ENCODE measurements at places on chromosomes 16 and 17.

DNA sequence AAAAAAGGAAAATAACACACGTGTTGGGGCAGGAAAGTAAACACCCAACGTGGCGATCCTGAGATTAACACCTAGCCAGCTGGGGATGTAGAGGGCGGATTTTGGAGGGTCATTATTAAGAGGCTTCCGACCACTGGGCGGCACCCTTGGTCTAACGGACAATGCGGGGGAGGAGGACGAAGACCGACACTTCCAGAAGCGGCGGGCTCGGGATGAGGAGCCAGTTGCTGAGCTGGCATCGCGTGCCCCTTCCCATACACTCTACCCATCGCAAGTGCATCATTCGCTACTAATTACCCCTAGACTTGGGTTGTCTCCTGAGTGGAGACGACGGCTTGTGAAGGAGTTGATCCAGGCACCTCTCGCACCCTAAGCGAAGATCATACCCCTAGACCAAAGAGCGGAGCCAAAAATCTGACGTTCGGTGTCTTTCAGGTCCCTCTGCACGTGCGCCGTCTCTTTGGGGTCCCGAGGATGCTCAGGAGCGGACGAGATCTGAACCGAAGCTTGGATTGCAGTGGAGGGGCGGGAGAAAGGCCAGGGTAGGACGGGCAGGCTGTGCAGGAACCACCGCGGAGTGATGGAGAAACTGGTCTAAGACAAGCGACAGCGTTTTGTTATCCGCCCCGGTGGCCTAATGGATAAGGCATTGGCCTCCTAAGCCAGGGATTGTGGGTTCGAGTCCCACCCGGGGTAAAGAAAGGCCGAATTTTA, 17.6 kb downstream of the ZNF213 start:
- DNase-seq = peak; percentile 92

GRCh38 chr16:17416461-17417311, 54.1 kb downstream of the XYLT1 start:
- no peak for DNase-seq

DNA sequence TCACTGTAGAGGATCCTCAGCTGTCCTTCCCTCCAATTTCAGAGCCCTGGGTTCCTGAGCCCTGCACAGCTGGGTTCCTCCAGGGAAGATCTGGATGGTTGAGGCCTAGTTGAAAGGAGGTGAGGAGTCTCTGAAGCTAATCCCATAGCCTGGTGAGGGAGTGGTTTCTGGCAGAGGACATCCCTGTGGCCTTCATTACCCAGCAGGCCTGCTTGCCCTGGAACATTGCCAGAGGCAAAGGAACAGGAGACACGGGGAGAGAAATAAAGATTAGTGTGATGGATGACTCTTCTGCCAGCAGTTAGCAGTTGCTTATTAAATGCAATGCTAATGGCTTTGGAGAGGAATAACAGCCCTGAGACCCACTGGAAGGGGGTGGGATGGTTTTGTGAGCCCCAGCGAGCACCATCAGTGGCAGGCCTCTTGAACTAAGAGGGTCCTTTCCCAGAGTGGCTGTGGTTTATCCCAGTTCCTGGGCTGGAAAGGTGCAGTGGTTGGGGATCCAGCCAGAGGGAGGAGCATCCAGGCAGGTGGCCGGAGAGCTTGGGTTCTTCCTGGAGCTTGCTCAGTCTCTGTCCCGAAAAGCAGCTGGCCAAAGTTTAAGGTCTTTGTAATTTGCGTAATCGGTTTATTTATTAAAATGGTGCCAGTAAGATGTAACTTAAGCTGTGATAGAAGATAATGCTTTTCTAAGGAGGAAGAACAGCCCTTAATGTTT, 209.7 kb downstream of the CCDC182 start:
- DNase-seq = no peak

DNA sequence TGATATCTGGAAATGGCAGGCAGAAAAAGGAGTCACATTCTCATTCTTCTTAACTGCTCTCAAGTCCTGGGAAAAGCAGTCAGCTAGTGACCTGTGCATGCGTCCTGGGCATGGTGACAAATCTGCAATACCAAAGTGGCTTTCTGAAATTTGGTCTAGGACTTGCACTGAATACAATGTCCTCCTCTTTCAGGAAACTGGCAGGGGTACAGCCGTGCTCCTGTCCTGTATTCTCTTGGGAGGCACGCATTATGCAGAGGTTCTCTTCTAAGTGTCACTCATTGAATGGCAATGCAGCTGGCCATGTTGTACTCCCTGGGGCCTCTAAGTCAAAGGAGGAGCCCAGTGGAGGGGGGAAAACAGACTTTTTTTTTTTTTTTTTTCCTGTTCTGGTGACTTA, 10.6 kb downstream of the PHF12 start:
- no peak for DNase-seq

DNA sequence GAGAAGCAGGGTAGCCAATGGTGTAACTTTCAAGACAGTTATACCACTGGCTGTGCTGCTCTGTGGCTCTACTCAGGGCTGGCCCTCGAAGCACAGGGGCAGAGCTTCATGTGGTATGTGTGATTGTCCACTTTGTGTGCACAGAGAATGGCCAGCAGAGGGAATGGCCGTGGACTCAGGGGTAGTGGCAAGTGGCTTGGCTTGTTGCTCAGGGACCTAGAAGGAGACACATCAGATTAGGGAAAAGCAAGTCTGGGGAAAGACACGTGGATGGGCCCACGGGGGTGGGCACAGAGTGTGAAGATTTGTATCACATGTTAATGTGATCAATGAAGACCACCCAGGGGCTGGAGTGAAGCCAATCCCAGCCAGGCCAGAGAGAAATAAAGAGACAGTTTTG, 20.0 kb upstream of the XYLT2 start:
- no peak for DNase-seq

- no peak for DNase-seq
Observed at GRCh38 chr16:83245061-83245460, 562.7 kb upstream of the HSBP1 start.

DNA sequence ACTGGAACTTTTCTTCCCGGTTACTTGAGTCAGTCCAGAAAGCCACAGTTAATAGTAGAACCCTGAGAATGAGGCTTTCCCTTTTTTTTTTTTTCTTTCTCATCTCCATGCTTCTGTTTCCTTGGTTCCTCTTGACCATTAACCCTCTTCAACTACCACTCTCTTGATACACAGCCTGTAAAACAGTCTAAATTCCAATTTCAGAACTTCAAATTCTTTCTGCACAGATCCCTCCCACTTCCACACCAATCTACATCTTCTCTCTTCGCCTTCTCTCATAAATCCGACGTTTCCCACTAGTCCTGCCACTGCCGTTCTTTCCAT, 588 bp downstream of the METTL16 start:
- DNase-seq = no peak

- DNase-seq = no peak
Observed at GRCh38 chr16:53529513-53529912, 26.5 kb upstream of the AKTIP start.

DNA sequence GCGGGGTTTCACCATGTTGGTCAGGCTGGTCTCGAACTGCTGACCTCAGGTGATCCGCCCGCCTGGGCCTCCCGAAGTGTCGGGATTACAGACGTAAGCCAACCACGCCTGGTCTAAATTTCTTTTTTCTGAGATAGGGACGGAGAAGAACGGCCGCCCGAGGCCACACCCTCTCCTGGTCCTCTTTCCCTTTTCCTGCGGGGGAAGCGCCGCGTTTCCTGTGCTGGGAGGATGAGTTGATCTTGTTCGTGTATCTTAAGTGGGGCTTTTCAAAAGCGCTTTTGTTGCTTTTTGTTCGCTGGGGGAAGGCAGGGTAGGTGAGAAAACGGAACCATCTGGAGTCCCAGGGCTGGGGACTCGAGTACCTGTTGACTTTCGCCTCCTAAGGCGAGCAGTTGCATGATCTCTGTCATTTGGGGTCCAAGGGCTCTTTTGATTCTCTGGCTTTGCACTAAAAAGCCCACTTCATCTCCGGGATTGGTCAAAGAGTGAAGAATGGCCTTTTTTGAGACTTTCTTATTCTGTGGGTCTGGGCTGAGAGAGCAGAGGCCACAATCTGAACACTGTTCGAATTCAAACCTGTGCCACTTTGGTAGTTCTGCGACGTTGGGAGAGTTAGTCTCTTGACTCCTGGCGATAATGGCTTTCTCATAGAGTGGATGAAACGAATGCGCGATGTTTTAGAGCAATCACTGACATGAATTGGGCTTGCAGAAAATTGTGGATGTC, 1.3 kb downstream of the FUS start:
- no peak for DNase-seq

DNA sequence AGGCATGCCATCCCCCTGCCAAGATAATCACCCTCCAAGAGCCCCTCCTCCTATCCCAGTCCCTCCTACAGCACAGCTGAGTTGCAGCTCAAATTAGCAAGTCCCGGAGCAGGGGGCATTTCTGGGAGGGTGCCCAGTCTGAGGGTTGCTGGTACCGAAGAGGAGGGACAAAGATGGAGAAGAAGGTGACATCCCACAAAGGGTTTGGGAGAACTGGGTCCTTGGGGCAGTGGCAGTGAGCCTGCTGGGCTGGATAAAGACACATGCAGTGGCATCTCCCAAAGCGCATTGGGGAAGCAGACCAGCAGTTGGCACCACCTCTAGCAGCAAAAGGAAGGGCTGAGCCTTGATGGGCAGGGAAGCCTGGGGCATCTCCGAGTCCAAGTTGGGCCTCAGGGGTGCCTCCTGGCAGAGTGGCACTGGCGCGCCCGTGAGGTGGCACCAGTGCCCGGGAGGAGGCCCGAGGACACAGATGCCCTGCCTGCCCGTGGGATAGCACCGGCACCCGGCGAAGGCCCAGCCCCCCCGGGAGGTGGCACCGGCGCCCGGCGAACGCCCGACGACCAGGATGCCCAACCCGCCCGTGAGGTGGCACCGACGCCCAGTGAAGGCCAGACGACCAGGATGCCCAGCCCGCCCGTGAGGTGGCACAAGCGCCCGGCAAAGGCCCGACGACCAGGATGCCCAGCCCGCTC, 622 bp downstream of the TOM1L2 start:
- peak; percentile 8 for DNase-seq

Measured in stimulated activated CD8-positive, alpha-beta memory T cell treated with anti-CD3 and anti-CD28 coated beads, Interleukin-15, amount 100 ng/mL, for 24 hours (primary cell).